Left ventricle myocardium inferior (tissue), 1 donor: ENCODE measurements at places on chromosomes 2 and 18. TPM values are rescaled to one million over a fixed set of nuclear protein-coding genes. Genes with fewer than 3 reads are reported as not detected.

- no peak for DNase-seq
Measured at GRCh38 chr18:44708451-44709083, 27.9 kb downstream of the SETBP1 start.

DNA sequence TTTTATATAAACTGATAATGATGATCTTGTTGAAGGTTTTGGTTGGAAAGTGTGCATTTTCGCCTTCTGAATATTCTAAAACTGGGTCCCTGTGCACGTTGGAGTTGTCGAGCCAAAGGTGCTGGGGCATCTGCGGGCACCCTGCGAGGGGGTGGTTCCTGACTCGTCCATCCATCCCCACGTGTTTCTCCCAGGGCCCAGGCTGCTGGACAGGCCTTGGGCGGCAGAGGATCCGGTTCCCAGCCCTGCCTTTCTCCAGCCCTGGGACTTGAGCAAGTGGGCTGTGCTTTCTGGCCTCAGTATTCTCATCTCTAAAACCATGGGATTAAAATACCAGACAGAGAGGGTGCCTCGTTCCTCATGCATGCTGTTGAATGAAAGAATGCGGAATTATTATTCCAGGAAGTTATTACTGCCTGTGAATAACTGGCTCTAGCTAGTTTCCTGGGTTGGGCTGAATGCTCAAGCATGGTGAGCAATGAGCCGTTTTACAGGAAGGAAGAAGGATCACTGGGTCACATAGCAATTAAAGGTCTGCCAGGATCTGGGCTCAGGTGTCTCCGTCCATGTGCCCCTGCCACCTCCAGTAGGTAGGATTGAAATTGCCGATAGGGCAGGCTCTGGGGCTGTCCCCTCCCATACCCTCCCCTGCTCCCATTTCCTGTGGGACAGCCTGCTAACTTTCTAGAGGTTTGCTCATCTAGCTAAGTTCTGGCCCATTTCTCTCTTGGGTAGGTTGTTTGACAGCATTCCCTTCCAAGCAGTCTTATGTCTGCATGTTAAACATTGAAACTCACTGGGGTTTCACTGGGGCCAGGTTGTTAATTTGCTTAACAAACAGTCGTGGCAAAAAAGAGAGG lies 77.2 kb upstream of the HS6ST1 start:
- DNase-seq: no peak

- no peak for DNase-seq
Measured at GRCh38 chr2:21363364-21363763, 239.6 kb downstream of the TDRD15 start.

DNA sequence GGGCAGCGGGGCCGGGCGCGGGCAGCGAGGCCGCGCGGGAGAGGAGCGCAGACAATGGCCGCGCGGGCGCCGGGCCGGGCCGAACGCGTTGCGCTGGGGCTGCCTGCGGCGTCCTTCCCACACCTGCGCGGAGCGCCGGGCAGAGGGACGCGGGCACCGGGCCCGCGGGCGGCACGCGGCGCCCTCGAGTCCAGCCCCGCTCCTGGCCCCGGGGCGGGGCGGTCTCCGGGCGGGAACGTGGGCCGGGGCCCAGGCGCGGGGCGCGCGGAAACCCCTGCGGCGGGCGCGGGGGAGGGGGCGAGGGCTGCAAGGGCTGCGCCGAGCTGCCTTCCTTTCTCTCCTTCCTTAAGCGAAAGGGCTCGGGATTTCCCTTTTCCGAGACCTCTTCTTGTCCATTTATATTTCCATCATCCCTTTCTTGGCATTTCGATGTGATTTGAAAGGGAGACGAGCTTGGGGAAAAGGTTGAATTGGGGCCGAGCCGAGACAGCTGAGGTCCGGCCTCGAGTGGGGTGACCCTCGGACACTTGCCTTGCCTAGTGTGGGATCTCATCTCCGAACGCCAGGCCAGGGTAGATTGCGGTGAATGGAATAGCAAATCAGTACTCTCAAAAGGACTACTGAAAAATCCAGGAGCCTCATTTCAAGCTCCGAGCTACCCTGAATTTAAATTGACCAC lies 676 bp downstream of the KLHL23 start:
- DNase-seq: no peak

DNA sequence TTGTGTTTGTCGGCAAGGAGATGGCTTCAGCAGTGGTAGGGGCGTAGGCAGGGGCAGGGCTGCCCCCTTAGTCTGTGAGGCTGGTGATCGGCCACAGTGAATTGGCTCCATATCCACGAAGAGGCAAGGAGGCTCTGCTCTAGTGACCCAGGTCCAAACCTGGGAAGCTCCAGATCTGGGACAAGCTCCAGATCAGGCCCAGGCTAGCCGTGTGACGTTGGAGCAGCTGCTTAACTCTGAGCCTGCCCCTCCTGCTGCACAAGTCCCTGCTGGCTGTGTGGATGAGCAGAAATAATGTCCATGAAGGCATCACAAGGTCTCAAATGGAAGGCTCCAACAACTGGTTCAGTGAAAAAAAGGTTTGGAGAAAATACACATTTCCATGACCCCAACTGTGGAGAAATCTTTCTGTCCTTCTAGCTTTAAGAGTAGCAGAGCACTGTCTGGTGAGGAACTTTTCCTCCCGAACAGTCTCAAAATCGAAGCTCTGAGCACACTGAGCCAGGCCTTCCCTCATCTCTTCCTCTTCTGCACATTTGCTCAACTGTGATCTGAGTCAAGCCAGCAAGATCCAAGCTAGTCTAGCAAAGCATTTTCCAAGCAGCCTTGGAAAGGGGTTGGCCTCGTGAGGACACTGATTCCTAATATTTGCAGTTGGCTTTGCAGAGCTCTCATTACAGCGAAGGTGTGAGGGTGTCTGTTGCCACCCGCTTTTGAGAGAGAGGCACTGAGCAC lies 67.0 kb upstream of the TCF7L1 start:
- DNase-seq: no peak

GRCh38 chr18:74731097-74731496 lies 133.4 kb downstream of the ZNF407 start:
- no peak for DNase-seq

- DNase-seq: no peak
Measured at GRCh38 chr18:45335282-45336043, 279.8 kb upstream of the SLC14A2 start.

GRCh38 chr18:58592223-58593214 lies 36.4 kb downstream of the ALPK2 start:
- DNase-seq: no peak

- no peak for DNase-seq
Measured at GRCh38 chr2:180336550-180336949, 329.5 kb upstream of the CWC22 start.

- DNase-seq: no peak
Measured at GRCh38 chr2:119463136-119463535, 31.5 kb downstream of the TMEM37 start.

DNA sequence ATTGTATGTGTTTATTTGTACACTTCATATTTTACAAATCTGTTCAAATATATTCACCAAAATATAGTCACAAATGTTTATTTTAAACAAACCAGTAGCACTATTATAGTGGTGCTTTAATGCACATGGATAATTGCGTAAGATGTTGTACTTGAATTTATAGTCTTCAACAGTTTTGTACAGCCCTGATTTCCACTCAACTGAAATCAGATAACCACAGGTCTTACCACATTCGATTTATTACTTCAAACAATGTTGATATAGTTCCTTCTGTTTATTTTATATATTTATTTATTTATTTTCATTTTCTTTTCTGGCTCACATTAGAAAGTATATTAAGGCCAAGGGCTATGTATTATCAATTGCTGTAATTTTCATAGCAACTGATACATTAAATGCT lies 99.4 kb upstream of the ZNF804A start:
- no peak for DNase-seq

DNA sequence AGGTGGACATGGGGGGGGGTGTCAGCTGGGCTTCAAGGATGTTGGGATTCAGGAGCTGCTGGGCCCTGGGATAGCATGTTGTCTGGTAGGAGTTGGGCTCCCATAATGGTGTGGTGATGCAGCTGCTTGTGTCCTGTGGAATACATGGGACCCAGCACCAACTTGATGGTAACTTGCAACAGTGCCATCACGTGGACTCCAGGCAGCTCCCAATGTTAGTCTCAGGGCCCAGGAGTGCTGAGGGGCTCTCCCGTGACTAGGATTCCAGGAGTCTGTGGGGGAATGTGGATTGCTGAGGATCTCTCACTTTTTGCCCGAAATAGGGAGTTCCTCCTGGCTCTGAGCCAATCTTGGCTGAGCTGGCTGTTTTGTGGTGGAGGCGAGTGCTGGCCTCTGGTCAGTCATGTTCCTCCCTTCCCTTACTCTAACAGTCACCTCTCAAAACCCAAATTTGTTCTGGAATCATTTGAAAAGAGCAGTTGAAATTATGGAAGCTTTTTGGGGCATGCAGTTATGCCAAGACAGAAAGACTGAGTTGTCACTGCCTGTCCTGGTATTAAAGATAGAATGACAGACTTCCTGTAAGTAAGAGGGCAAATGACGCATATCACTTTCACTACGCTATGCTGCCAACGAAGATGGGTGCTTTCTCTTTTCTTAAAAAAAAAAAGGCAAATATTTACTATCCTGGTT lies 607.1 kb downstream of the ADCYAP1 start:
- no peak for DNase-seq

DNA sequence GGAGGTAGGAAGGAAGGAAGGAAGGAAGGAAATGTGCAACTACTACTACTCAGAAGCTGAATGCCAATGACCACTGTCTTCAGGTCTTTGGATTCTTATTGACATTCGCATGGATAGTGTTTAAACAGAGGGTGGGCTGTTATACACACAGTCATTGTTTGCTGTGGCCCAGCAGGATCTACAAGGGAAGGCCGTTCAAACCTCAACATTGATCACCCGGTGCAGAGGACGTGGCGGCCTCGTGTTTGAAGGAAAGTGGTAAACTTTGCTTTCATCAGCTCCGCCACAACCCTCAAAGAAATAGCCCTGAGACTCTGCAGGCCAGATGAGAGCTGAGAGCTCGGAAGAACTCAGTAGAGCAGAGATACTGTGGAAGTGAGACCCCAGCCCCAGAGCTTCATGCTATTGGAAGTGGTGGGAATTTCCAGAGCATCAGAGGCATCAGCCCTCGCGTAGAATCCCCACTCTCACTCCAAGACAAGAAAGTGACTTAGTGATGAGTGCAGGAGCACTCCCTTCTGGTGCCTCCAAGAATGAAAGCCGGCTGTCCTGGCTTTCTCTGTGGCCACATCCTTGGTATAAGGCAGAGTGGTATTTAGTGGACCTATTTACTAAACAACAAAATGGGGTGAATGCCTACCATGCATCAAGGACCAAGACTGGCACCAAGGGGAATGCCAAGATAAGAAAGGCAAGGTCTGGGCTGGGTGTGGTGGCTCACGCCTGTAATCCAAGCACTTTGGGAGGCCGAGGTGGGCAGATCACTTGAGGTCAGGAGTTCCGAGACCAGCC lies 10.1 kb upstream of the ROCK2 start:
- no peak for DNase-seq

- DNase-seq: no peak
Measured at GRCh38 chr2:240466579-240467148, 31.2 kb downstream of the GPC1 start.

DNA sequence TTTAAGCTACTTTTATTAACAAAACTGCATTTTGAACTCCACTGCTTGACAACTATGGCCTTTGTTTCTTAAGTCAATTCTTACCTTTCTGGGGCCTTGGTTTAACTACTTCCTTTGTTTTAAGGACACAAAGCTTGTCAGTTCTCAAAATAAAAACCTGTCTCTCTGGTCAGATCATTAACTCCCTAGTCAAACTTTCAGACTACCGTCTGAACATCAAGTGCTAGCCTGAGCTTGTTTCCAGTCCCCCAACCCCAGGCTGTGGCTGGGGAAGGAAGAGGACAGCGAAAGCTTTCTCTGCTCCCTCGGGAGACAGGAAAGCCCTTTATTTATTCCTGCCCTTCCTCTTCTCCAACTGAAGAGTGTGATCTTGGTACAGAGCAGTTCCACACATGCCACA lies 1.7 kb downstream of the SH3YL1 start:
- no peak for DNase-seq

DNA sequence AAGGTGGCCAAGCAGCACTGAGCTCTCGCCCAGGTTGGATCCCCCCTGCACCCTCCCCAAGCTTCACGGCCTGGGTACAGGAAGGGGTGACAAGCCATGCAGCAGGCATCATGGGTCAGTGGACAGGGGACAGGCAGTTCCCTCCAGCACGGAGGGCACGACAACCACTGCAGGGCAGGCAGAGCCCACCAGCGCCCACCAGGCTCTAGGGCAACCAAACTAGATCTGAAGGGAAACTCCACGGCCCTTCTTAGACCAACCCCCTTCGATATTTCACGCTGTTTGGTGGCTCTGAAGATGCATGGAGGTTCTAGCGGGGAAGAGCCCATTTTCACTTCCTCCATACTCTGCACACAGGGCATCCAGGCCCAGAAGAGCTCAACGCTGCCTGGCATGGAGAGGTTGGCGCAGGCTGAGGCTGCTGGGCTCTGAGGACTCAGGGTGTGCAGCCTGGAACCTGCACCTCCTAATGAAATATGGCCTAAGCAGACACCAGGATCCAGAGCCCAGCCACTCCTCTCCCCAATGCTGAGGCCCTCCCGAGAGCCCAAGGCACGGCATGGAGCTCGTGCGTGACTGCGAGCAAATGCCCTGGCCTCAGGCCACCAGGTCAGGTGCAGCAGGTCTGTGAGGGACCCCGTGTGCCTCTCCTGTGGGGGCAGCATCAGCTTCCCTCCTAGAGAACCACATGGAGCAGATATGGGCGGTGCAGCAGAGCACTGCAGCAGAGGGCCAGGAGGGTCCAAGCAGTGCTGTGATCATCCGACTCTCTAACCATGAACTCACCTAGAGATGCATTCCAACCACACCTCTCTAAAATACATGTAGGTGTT lies 8.7 kb upstream of the MTERF4 start:
- DNase-seq: no peak

DNA sequence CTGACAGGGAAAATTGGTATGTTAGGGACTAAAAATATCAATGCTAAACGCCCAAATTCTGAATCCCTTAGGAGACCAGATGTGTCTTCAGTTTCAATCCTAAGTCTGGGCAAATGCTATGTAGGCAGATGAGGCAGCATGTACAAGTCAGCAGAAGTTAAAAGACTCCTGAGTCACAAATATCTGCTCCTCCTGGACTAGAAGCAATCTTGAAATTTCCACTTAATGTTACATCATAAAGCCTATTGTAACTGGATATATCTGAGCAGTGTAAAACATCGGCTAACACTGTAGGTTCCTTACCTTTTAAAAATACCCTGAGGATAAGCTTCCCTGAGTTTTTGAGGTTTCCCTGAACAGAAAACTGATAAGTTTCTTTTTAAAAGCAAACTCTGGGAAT lies 1087.6 kb upstream of the PIK3C3 start:
- no peak for DNase-seq

Gene MRPL33
- 390 TPM for total RNA-seq

Gene FEV
- not detected for total RNA-seq

Gene CD226
- total RNA-seq: 0.91 TPM

Gene ITGB6
- total RNA-seq: 0.99 TPM

Gene ATP6V1C2
- 0.69 TPM for total RNA-seq

Gene TTC39C
- total RNA-seq: 4.6 TPM

Gene VRK2
- 20.7 TPM for total RNA-seq
